ENCODE measurements at places on chromosomes 12 and 14.

DNA sequence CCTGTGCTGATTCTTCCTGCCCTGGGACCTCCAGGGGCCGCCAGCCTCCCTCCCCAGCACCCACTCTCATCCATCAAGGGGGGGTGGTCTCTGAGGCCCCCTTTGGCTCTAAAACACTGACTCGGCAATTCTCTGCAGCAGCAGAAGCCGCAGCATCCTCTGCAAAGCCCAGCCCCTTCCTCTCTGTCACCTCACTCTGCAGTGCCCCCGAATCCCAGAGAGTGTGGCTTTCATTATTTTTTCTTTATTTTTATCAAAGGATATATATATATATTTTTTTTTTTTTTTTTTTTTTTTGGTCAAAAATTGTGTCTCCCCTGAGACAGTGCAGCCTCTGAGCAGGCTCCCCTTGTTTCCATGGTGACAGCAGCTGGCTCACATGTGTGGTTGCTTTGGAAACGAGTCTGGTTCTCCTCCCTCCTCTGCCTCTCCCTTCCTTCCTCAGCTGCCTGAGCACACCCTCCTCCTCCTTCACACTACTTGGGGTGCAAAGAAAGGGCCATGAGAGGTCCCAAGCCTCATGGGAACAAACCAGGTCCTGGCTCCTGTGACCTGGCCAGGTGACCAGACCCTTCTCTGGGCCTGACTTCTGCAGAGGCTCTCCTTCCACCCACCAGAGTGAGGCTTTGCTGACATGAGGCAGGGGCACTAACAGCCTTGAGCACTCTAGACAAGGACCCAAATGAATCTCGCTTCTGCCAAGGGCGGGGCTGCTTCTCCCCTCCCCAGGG lies 100.5 kb downstream of the LRRC74A start:
- DNase-seq, result peak; percentile 35

DNA sequence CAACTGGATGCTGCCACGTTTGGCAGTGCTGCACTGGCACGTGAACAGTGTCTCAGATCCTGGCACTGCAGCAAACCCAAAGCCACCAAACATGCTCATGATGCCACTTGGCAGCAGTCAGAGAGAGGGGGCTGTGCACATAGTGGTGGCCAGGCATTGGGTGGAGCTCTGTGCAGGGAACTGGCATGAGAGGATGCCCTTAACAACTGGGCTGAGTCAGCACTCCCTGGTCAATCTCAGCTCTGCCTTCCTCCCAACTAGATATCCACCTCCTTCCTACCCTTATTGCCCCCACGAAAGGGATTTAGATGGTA lies 37.0 kb downstream of the ZFHX2 start:
- no peak for DNase-seq

DNA sequence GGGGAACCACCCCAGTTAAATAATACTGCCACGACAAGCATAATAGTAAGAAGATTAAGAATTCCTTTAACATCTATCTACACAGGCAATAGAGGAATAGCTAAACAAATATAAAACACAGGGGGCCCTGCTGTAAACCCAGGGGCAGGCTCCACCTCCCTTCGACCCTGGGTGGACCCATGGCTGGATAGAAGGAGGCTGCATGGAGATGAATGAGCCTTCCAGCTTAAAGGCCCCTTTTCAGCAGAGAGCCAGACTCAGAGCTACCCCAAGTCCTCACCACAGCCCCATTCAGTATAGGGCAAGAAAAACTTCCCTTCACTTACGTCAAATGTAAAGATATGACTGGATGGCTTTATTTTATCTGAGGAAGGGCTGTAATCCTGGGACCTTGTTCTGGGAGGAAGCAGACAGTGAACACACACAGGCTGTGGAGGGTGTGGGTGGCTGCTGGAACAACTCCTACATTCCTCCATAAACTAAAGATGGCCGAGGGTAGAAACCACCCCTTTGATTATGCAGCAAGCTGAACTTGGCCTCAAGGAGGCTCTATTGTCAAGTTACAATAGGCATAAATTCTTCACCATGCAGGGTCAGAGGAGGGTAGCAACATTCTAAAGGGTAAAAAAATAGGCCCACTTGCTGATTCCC lies 30.4 kb downstream of the NUAK1 start:
- DNase-seq, result no peak

GRCh38 chr12:18861287-18861858 lies 123.5 kb downstream of the CAPZA3 start:
- DNase-seq, result no peak

GRCh38 chr12:5660238-5660637 lies 228.3 kb downstream of the NTF3 start:
- DNase-seq, result no peak

DNA sequence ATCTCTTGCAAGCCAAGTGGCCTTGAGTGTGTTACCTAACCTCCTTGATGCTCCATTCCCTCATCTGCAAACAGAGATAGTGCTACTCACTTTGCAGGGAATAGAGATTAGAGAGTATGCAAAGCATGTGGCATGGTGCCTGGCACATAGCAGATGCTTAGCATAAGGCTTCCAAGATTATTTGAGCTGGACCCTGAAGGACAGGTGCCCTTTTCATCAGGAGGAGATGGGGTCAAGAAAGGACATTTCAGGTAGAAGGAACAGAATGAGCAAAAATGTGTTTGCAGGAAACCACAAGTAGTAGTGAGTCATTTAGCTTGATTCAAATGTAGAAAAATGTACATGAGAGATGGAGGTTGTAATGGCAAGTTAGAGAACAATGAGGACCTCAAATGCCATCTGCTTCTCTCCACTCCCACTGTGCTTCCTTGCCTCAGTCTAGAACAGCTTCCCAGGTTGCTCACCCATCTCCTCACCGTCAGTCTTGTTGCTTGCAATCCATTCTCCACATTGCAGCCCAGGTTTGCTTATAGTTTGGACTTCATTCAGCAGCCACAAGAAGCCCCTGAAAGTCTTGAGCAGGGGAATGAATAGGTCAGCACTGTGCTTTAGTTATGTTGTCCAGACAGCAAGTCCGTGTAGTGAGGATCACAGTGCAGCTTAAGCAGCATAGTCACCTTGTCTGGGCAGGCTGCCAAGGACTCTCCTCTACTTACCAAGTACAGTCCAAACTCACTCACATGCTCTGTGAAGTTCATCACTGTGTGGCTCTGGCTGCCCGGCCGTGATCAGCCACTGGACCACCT lies 536.3 kb upstream of the CCDC196 start:
- DNase-seq, result no peak

- no peak for DNase-seq
Observed at GRCh38 chr14:99809360-99809759, 16.1 kb downstream of the EML1 start.

GRCh38 chr12:16523951-16524331 lies 82.0 kb downstream of the LMO3 start:
- no peak for DNase-seq

DNA sequence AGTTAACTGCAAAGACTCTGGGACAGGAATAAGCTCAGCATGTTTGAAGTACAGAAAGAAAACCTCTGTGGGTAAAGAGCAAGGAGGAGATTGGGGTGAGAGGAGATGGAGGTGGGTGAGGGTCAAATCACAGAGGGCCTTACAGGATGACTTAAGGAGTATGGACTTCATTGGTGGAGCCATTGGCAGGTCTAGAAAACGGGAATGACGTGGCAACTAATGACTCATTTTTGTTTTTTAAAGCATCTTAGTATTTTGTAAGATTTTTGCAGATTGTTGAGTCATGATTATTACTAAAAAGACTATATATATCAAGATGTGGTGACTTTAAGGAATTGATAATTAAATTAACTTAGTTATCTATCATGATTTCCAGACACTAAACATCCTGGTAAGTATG lies 18.5 kb downstream of the UTP20 start:
- no peak for DNase-seq

DNA sequence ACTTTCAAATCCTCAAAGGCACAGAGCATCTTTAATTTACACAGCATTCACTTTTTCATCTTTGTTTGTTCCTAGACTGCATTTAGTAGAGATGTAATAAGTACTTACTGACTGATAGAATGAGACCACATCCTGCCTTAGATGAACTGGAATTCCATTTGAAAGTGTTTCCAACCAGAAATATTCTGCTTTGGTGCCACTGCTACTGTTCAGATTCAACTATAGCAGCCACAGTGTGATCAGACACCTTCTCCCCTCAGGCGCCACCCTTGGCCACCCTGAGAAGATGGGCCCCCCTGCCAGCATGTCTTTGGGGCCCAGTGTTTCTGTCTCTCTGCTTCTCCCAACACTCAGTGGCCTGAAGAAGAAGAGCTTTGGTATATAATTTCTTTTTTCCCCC lies 449.1 kb downstream of the RAD51B start:
- no peak for DNase-seq

- no peak for DNase-seq
Observed at GRCh38 chr14:91893007-91893406, 25.7 kb upstream of the TC2N start.

- no peak for DNase-seq
Observed at GRCh38 chr14:22915886-22916521, 2.9 kb downstream of the RBM23 start.

DNA sequence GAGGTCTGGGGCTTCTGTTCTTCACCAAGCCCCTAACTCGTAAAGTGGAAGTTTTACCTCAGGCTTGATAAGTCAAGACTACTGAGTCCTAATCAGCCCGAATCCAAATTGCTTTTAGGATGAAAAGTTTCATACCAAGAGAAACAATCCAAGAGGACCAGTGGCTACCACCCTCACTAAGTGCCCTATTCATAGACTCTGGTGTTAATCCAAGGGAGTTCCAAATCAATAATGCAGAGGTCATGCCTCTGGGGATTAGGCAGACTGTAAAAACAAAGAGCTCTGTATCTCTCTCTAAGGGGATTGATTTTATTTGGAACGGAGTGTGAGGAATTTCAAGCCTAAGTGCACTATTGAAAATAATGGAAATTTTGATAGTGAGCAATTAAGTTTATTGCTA lies 76.3 kb upstream of the LMNTD1 start:
- no peak for DNase-seq

DNA sequence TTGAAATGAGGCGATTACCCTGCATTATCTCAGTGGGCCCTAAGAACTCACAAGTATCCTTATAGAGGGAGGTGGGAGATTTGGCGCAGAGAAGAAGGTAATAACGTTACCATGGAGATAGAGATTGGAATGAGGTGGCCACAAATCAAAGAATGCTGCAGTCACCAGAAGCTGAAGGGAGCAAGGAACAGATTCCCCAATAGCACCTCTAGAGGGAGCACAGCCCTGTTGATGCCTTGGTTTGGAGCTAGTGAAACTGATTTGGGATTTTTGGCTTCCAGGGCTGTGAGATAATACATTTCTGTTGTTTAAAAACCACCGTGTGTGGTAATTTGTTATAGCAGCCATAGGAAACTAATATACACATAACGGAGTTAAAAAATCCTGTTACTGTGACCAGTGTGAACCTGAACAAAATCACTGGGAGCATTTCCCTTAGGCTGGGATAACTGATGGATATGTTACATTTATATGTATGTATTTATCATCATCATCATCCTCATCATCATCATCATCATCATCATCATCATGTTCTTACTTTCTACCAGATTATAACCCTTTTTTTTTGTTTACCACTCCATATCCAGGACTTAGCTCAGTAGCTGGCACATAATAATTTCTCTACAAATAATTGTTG lies 100.3 kb downstream of the LIN7A start:
- no peak for DNase-seq

DNA sequence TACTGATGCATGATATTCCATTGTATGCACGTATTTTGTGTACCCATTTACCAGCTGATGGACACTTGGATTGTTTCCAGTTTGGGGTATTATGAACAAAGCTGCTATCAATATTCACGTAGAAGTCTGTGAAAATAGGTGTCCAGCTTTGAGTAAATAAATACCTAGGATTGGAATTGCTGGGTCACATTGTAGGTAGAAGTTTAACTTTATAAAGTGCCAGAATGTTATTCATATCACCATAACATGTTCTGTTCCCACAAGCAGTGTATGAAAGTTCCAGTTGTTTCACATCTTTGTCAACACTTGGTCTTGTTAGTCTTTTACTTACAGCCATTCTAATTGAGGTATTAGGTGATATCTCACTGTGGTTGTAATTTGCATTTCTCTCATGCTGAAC lies 108.0 kb upstream of the METAP2 start:
- DNase-seq, result no peak

DNA sequence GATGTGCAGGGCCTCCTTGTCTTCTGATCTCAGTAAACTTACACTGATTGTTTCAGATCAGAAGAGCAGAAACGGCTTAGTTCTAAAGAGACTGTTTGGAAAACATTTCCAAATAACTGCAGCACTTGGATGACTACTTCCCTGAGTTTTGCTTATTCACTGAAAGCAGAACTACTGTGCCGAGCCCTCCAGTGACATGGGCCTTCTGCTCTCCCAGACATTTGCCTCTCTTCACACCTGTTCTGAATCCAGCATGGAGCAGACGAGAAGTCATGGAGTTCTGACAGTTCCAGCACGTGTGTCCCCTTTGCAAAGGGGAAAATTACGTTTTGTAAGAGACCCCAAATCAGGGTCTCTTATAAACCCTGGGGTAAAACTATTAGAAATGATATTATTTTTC lies 31.4 kb downstream of the ETNK1 start:
- DNase-seq, result no peak

DNA sequence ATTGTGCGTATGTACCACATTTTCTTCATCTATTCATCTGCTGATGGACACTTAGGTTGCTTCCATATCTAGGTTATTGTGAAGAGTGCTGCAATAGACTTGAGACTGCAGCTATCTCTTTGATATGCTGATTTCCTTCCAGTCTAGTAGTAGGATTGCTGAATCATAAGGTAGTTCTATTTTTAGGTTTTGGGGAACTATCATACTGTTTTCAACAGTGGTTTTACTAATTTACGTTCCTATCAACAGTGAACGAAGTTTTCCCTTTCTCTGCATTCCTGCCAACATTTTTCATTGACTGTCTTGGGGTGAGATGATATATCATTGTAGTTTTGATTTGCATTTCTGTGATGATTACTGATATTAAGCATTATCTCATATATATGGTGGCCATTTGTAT lies 482.2 kb downstream of the SLC16A7 start:
- no peak for DNase-seq

- DNase-seq, result no peak
Observed at GRCh38 chr14:66643344-66643743, 135.4 kb downstream of the GPHN start.

DNA sequence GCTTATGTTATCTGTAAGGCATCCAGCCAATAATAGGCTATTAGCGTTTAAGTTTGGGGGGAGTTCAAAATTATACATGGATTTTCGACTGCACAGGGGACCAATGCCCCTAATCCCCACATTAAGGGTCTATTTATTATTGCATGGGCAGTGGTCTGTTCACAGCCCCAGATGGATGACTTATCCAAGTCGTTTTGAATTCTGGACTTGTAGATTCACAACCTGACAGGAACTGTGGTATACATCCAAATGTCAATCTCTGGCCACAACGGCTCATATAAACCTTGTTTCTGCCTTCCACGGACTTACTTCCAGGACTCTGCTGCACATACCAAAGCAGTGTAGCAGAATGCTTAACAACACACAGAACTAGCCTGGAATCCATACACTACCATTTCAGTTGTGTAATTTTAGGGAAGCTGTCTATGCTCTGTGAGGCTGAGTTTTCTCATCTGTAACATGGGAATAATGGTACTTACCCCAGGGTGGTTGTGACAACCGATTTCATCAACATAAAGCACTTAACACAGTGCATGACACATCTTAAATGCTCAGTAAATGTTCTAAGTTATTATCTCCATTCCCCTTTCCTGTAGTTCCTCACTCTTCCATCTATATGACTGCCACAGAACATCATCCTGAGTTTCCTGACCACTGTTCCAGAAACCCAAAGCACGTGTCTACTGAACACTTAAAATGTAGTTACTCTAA lies 3.7 kb downstream of the DDX24 start:
- no peak for DNase-seq

All from activated T-cell treated with anti-CD3 and anti-CD28 coated beads for 24 hours (primary cell).